ENCODE measurements at places on chromosomes 6 and 20. TPM values are rescaled to one million over a fixed set of nuclear protein-coding genes. Genes with fewer than 3 reads are reported as not detected.
A peak's percentile ranks its signal among the peaks of the same experiment; 100 is the strongest.

The CCR6 gene
- not detected for total RNA-seq

The CLVS2 gene
- total RNA-seq = not detected

The OR2J3 gene
- not detected for total RNA-seq

- DNase-seq = no peak
Observed at GRCh38 chr6:36607683-36608386, 13.7 kb downstream of the SRSF3 start.

GRCh38 chr20:63056236-63057170 is 49.7 kb upstream of the BHLHE23 start:
- peak; percentile 60 for DNase-seq

- no peak for DNase-seq
Observed at GRCh38 chr6:3871515-3871914, 22.3 kb downstream of the FAM50B start.

- no peak for DNase-seq
Observed at GRCh38 chr6:96528193-96528592, 6.6 kb downstream of the UFL1 start.

DNA sequence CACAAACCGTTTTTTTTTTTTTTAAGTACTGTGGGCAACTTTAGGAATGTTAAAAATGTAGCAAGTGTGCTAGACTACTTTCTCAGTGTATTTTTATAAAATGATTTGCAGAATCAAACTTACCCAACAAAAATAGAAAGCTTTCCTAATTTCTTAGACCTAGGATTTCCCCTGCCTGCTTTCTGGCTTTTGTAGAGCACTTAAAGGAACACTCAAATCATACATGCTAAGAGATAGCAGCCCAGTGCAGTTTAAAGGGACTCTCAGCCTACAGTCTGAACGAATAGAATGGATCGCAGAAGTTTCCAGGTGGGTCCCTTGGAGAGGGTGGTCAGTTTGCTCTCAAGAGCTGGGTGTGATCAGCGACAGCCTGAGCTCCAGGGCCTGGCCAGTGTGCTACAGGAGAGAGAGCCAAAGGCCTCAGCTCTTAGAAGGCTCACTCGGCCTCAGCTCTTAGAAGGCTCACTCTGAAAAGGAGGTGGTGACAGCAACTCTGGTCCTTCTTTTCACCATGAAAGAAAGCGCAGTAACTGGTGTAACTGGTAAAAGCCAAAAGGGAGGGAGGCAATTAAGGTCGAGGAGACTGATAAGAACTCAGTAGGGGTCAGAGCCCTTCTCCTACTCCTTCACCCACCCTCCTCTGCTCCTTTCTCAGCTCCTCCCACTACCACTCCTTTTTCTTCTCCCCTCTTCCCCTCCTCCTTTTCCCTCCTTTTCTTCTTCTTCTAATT is 142.4 kb downstream of the ZFP64 start:
- no peak for DNase-seq
